ENCODE measurements at places on chromosomes 6 and 20.

DNA sequence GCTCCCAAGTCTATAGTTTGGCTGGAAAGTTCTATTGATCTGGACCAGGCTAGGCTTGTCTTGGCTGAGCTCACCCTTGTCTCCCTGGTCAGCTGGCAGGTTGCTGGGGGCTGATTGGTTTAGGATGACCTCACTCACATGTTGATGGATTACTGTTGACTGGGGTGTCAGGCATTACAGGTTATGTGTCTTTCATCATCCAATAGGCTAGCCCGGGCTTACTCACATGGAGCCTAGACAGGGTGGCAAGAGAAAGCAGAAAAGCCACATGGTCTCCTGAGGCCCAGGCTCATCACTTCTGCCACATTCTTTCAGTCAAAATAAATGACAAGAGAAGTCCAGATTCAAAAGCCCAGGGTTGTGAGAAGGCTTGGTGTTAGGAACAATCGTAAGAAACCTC is 103.5 kb downstream of the BFSP1 start:
- DNase-seq, result no peak
- no peaks in the 10 kb centered on the region for H3K4me1 ChIP-seq
- H3K4me3 ChIP-seq, result no peak overlapping the region

GRCh38 chr6:111791415-111791814 is 81.8 kb downstream of the FYN start:
- no peak overlapping the region for H3K27ac ChIP-seq
- H3K36me3 ChIP-seq, result no peaks in the 10 kb centered on the region
- H3K4me1 ChIP-seq, result peaks cover 11% of the 10 kb centered on the region
- H3K4me3 ChIP-seq, result no peak overlapping the region
- no peak for DNase-seq

DNA sequence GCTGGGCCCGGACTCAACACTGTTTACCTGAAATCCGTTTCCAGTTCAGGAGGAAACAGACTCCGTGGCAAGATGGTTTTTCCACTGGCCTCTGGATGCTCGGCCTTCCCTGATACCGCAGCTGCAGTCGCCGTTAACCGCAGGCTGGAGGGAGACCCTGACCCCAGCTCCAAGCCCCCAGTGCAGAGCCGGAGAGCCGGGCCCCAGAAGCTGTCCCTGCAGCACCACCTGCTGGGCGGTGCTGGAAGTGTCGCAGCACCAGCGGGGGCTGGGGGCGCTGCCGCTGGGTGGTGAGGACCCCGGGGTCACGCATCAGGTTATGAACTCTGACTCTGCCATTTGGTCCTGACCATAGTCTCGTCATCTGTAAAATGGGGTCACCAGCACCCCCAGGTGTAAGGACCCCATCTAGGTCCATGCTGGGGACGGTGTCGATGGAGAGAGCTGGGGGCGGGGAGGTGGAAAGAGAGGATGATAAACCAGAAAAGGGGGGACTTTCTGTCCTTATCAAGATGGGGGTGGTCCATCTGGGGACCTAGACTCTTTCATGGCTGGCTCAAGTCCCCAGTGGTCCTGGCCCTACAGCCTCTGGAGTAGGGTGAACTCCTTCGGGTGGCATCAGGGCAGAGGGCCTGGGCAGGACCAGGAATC is 20.8 kb upstream of the CHRNA4 start:
- peaks cover 22% of the 10 kb centered on the region for H3K27me3 ChIP-seq
- H3K27ac ChIP-seq, result no peak overlapping the region
- H3K4me3 ChIP-seq, result no peak overlapping the region
- H3K4me1 ChIP-seq, result no peaks in the 10 kb centered on the region
- no peak for DNase-seq

DNA sequence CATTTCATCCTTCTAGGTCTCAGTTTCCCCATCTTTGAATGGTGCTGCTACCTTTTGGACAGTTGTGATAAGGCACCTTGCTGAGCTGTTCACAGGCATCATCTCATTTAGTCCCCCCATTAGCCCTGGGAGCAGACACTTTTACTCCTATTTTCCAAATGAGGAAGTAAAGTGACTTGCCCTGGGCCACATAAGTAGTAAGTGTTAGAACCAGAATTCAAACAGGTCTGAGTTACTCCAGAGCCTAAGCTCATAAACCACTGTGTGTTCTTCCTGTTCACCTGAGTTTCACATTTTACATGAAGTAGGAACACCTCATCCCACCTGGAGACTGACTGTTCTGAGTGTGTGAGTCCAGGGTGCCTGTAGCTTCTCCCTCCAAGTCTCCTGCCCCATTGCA is 43.5 kb upstream of the EPB41L1 start:
- no peak overlapping the region for H3K27ac ChIP-seq
- H3K36me3 ChIP-seq, result no peaks in the 10 kb centered on the region
- H3K27me3 ChIP-seq, result peaks cover 6% of the 10 kb centered on the region
- H3K4me3 ChIP-seq, result no peak overlapping the region
- H3K4me1 ChIP-seq, result no peaks in the 10 kb centered on the region
- DNase-seq, result no peak

GRCh38 chr20:2993250-2993649 is 50.2 kb upstream of the GNRH2 start:
- H3K4me3 ChIP-seq, result no peak overlapping the region
- DNase-seq, result no peak
- H3K4me1 ChIP-seq, result no peaks in the 10 kb centered on the region
- peaks cover 12% of the 10 kb centered on the region for H3K36me3 ChIP-seq
- H3K27me3 ChIP-seq, result no peaks in the 10 kb centered on the region
- H3K27ac ChIP-seq, result no peak overlapping the region

DNA sequence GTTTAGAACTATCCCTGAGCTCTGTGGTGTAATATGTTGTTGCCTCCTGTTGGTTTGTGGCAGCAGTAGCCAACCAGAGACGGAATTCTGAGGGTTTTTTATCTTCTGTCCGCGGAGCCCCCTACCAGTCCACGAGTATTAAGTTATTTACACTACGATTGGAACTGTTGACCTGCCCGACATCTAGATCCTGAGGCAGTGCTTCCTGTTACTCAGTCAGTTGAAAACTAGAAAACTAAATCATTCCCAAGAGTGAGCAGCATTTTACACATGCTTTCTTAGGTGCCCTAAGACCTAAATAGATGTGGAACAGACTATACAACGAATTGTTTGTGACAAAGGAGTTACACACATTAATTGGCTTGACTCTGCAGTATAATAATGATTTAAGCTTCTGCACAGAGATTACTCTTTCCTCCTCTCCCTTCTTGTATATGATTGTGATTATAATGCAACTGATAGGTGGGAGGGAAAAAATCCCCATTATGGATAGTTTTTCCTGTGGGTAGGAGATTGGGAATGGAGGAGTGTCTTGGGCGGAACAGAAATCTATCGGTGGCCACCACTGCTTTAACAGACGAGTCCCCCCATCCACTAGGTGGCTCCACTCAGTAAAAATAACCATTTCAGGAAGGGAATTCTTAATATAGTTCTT is 1.7 kb downstream of the LOC128125822 start:
- no peaks in the 10 kb centered on the region for H3K27me3 ChIP-seq
- peak overlapping the region; percentile 100 for H3K27ac ChIP-seq
- DNase-seq, result no peak
- H3K4me1 ChIP-seq, result peaks cover 15% of the 10 kb centered on the region
- H3K36me3 ChIP-seq, result peaks cover 21% of the 10 kb centered on the region

DNA sequence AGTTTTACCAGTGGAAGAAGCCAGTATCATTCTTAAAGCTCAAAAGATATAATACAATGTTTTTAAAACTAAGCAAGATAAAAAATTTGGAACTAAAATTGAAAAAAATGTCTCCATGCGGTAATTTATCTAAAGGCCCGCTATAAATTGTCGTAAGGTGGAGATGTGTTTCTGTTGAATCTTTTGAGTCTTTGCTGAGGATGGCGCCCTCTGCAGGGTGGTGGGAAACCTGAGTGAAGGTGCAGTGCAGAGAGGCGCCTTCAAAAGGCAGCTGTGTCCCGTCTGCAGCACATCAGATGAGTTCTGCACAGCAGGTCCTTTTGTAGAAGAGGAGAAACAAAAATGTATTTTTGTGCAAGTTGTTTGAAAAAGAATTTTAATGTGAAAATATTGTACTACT is 29.4 kb upstream of the KIF25 start:
- no peaks in the 10 kb centered on the region for H3K27me3 ChIP-seq
- H3K27ac ChIP-seq, result no peak overlapping the region
- H3K4me1 ChIP-seq, result no peaks in the 10 kb centered on the region

DNA sequence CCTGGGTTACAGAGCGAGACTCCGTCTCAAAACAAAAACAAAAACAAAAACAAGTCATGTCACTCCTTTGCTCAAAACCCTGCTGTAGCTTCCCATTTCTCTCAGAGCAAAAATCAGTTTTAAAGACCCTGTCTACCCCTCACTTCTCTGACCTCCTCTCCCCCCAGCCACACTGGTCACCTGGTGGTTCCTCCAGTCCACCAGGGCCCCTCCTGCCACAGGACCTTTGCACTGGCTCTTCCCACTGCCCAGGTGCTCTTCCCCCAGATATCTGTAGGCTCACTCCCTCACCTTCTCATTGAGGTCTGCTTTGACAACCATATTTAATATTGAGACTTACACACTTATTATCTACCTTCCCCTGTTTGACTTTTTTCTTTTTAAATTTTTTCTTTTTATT is 4.9 kb upstream of the TEAD3 start:
- no peaks in the 10 kb centered on the region for H3K36me3 ChIP-seq
- DNase-seq, result no peak
- peaks cover 9% of the 10 kb centered on the region for H3K27me3 ChIP-seq
- no peak overlapping the region for H3K4me3 ChIP-seq
- peaks cover 9% of the 10 kb centered on the region for H3K4me1 ChIP-seq

- H3K36me3 ChIP-seq, result no peaks in the 10 kb centered on the region
- H3K4me1 ChIP-seq, result peaks cover 30% of the 10 kb centered on the region
- H3K27ac ChIP-seq, result peak overlapping the region; percentile 82
Measured at GRCh38 chr6:15322781-15323536, 77.1 kb downstream of the JARID2 start.

GRCh38 chr6:125791151-125791819 is 525 bp downstream of the NCOA7 start:
- no peak for DNase-seq
- peak overlapping the region; percentile 70 for H3K27ac ChIP-seq
- H3K27me3 ChIP-seq, result no peaks in the 10 kb centered on the region
- peaks cover 37% of the 10 kb centered on the region for H3K4me1 ChIP-seq
- H3K36me3 ChIP-seq, result peaks cover 2% of the 10 kb centered on the region

DNA sequence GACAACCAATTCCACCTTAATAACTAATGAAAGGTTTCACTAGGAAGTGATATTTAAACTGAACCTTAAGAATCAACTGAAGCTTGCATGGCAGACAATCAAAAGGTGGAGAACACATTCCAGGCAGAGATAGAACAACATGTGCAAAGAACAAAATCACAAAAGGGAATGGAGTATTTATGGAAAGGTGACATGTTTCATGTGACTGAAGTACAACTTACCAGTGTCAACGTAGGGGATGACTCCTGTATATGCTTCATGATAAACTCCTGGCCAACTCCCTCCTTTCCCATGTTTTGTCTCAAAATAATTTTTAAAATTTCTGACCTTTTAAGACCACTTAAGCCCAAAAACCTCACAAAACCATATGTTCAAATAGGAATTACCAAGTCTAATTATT is 6.6 kb downstream of the PLN start:
- no peaks in the 10 kb centered on the region for H3K27me3 ChIP-seq
- no peak overlapping the region for H3K27ac ChIP-seq
- no peaks in the 10 kb centered on the region for H3K36me3 ChIP-seq
- no peak for DNase-seq

GRCh38 chr20:36251426-36251825 is 15.1 kb downstream of the AAR2 start:
- DNase-seq, result no peak
- H3K27me3 ChIP-seq, result no peaks in the 10 kb centered on the region
- H3K27ac ChIP-seq, result no peak overlapping the region
- H3K4me1 ChIP-seq, result peaks cover 25% of the 10 kb centered on the region

DNA sequence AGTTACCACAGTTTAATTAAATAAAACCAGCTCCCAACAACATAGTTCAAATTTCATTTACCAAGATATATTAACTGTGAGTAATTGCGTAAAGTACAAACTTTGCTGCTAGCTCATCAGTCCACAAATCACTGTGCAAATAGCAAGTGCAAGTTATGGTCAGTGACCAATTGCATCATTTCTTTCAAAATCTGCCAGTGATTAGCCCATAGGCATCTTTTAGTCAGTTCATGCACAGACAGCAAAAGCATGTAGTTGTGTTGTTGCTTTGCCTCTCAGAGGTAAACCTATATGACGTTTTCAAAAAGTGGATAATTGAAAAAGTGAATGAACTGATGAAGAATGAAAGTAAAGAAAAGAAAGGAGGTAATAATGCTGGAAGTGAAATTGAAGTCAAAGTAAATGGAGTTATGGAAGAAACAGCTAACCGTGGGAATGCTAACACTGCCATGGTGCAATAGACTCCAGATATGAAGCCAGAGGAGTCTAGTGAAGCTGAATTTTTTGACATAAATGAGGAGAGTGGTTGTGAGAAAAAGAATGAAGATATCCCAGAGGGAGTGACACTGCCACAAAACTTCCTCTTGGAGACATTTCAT is 36.5 kb downstream of the ENPP1 start:
- DNase-seq, result no peak
- no peaks in the 10 kb centered on the region for H3K36me3 ChIP-seq
- H3K4me1 ChIP-seq, result no peaks in the 10 kb centered on the region

- H3K27me3 ChIP-seq, result no peaks in the 10 kb centered on the region
- H3K4me1 ChIP-seq, result no peaks in the 10 kb centered on the region
- H3K4me3 ChIP-seq, result no peak overlapping the region
- H3K27ac ChIP-seq, result no peak overlapping the region
Measured at GRCh38 chr6:74889635-74890034, 316.2 kb downstream of the COL12A1 start.

- H3K27me3 ChIP-seq, result no peaks in the 10 kb centered on the region
- H3K27ac ChIP-seq, result peak overlapping the region; percentile 86
- peaks cover 31% of the 10 kb centered on the region for H3K36me3 ChIP-seq
- no peak overlapping the region for H3K4me3 ChIP-seq
Measured at GRCh38 chr6:71410681-71411080, 122.1 kb downstream of the OGFRL1 start.

- peaks cover 30% of the 10 kb centered on the region for H3K27me3 ChIP-seq
- H3K4me1 ChIP-seq, result no peaks in the 10 kb centered on the region
- H3K27ac ChIP-seq, result no peak overlapping the region
- DNase-seq, result no peak
- H3K4me3 ChIP-seq, result no peak overlapping the region
Measured at GRCh38 chr6:34512738-34513115, 43.4 kb downstream of the SPDEF start.

DNA sequence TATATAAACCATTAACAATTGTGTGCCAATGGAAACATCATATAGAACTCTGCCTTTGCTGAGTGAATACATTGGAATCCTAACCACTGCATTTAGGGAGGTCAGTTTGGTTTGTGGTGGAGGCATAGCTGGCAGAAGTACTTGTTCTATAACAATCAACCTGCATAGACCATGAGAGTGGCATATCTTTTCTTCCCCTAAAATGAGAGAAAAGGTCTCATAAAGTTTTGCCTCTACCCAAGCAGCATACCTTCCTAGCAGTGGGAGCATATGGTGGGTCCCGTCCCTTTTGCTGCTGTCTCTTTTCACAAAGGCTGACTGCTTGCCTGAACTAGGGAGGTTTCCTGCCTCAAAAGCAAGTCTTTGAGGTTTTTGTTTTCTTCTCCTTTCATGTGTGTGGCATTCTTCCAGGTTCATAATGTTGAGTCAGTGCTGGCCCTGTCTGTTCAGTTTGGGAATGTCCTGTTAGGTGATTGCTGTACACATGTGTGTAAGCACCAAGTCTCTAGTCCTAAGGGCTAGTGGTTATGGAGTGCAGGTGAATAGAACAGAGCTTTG is 61.2 kb upstream of the SUPT3H start:
- H3K27ac ChIP-seq, result peak overlapping the region; percentile 73
- H3K27me3 ChIP-seq, result no peaks in the 10 kb centered on the region
- peaks cover 42% of the 10 kb centered on the region for H3K4me1 ChIP-seq
- no peaks in the 10 kb centered on the region for H3K36me3 ChIP-seq

Data from keratinocyte (primary cell).